ENCODE measurements at places on chromosomes 2 and 18.
A peak's percentile ranks its signal among the peaks of the same experiment; 100 is the strongest.

- peak; percentile 48 for DNase-seq
Measured at GRCh38 chr2:19228715-19229114, 129.7 kb downstream of the OSR1 start.

DNA sequence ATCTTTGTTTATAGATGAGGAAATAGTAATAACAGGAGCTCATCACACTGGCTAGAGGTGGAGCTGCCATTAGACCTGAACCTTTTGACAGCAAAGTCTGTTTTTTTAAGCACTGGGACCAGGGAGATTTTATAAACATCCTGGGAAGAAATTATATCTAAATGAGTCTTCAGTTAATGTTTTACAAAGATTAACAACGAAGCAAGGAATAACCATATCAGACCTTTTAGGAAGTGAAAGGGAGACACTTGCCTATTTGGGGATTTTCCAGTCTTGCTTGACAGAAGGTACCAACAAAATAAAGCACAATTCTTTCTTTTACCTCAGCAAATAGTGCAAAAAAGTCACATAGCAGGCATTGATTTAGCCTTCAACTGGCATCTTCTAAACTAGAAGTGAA lies 777.0 kb downstream of the CPS1 start:
- DNase-seq: no peak

GRCh38 chr2:183068561-183068960 lies 10.0 kb upstream of the DUSP19 start:
- no peak for DNase-seq

DNA sequence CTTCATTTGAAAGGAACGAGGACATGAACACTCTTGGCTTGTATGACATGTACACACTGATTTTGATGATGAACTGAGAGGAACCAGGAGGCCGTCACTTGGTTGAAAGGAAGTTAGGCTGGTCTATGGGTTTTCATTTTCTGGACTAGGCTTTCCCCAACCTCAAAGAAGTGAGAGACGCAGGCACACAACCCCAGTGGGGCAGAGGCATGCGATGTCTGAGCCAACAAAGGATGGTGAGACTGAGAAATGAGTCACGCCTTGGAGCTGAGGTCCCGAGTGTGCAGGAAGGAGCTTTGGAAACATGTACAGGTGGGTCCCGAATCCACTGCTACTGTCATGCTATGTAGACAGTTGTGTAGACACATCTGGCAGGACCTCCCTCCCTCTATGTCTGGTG lies 24.1 kb downstream of the SIGLEC15 start:
- no peak for DNase-seq

GRCh38 chr2:18345848-18346247 lies 214.6 kb downstream of the RDH14 start:
- DNase-seq: peak; percentile 87

- DNase-seq: no peak
Measured at GRCh38 chr2:107001964-107002696, 116.2 kb upstream of the ST6GAL2 start.

- no peak for DNase-seq
Measured at GRCh38 chr2:25682082-25682481, 8.7 kb upstream of the DTNB start.

- no peak for DNase-seq
Measured at GRCh38 chr2:1989216-1989615, 244.9 kb upstream of the PXDN start.

- no peak for DNase-seq
Measured at GRCh38 chr2:114259389-114259788, 183.1 kb upstream of the DPP10 start.

DNA sequence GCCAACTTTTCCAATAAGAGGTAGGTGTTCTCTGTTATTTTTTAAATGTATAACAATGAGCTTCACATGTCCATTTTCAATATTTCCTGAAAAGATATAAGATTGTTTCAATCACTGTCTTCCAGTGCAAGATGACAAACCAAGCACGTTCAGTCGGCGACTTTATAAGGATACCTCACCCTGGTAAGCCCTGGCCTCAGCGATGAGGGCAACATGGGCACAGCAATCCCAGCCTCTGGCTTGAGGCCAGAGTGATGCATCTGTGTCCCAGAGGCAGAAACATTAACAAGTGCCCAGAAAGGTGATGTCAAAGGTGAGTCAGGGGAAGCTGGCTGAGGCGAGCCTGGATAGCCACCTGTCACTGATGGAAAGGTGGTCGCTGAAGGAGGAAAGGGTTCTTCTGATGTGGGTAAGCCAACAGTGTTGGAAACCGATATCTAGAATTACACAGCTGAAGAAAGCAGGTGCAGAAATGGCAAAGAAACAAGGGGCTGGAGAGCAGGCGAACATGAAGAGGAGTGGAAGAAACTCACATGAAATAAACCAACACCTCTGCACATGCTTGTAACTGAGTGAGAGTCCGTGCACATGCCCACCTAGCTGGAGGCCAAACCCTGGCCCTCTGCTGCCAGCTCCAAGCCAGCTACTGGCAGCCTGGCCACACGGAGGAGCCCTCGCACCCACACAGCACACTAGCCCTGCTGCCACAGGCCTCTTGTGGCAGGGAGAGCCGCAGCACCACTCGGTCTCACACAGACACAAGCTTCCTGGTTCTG lies 65.5 kb downstream of the FBXO15 start:
- peak; percentile 85 for DNase-seq

GRCh38 chr18:12038639-12039539 lies 54.8 kb upstream of the ANKRD62 start:
- DNase-seq: peak; percentile 74

- peak; percentile 89 for DNase-seq
Measured at GRCh38 chr2:42141687-42142546, 27.2 kb upstream of the EML4 start.

DNA sequence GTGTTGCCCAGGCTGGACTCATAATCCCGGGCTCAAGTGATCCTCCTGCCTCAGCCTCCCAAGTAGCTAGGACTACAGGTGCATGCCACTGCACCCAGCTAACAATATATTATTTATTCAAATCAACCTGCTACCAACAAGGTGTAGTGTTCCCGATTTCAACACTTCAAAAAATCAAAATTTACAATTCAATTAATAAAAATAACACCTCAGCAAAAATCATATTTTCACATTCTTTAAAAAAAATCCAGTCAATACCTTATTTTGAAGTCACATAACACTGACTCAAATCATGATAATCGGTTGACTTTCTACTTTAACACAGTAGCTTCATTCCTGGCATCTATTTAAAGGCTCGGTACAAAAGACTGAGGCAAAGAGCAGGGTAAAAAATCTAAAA lies 7.2 kb downstream of the GPR75 start:
- DNase-seq: no peak

DNA sequence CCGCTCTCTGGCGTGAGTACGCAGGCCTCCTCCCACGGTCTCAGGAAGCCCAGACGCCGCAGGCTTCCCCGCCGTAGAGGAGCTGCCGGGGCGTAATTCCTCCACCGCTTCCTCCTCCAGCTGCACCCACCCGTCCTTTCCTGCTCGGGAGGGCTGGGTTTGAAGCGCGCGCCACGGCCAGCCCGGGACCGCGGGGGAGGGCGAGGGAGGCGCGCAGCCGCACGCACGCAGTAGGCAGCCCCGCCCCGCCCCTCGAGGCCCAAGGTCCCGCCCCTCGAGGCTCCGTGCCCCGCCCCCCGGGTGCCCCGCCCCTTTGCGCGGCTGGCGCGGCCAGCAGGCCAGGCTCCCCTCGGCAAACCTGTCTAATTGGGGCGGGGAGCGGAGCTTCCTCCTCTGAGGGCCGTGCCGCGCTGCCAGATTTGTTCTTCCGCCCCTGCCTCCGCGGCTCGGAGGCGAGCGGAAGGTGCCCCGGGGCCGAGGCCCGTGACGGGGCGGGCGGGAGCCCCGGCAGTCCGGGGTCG lies at the start of gene MALT1:
Gene MALT1 (plus strand): TSS at position 355 of the 521 bp plus-strand sequence. CDS start 179 bp downstream, outside the sequence.
- peak; percentile 89 for DNase-seq

GRCh38 chr2:102547462-102547861 lies 71.9 kb upstream of the SLC9A2 start:
- DNase-seq: no peak

- DNase-seq: no peak
Measured at GRCh38 chr2:8259106-8259840, 422.6 kb upstream of the ID2 start.

GRCh38 chr18:24153397-24153796 lies 14.5 kb downstream of the CABYR start:
- DNase-seq: no peak

DNA sequence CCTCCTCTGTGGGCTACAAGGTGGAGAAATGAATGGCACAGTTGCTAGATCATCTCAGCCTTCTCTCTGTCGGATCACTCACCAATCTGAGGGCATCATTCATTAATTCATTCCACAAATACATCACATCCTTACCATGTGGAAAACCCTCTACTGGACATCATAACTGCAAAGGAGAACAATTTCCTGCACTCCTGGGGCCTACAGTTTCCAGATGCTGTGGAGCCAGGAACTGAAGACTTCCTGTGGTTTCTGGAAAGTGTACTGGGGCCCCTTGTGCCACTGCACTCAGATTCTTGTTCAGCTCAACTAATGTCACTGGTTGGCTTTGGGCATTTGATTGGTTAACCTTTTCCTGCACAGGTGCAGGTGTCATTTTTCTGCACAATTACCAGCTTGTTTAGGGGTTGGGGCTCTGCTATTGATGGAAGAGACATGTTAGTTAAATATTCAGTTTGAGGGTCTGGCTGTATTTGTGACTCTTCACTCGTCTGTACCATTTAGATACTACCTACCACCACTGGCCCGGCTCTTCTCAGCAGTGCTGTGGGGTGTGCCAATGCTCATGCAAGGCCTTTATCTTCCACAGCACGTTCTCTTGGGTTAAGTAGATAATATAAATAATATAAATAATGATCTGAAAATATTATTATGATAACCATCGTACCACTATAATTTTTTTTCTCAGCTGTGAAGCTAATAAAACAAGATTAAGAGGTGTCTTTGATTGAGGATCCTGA lies 427.3 kb downstream of the TSN start:
- no peak for DNase-seq

Data from NCI-H510A treated with DMSO at 0.1 percent for 48 hours (cell line).